Stimulated activated CD8-positive, alpha-beta memory T cell treated with anti-CD3 and anti-CD28 coated beads, Interleukin-4, amount 100 ng/mL, for 1 hour (primary cell): ENCODE measurements at places on chromosomes 1 and 21.

- no peak for DNase-seq
Measured at GRCh38 chr1:37143800-37144199, 109.5 kb upstream of the GRIK3 start.

GRCh38 chr1:178581351-178582303, 68.7 kb downstream of the TEX35 start:
- no peak for DNase-seq

DNA sequence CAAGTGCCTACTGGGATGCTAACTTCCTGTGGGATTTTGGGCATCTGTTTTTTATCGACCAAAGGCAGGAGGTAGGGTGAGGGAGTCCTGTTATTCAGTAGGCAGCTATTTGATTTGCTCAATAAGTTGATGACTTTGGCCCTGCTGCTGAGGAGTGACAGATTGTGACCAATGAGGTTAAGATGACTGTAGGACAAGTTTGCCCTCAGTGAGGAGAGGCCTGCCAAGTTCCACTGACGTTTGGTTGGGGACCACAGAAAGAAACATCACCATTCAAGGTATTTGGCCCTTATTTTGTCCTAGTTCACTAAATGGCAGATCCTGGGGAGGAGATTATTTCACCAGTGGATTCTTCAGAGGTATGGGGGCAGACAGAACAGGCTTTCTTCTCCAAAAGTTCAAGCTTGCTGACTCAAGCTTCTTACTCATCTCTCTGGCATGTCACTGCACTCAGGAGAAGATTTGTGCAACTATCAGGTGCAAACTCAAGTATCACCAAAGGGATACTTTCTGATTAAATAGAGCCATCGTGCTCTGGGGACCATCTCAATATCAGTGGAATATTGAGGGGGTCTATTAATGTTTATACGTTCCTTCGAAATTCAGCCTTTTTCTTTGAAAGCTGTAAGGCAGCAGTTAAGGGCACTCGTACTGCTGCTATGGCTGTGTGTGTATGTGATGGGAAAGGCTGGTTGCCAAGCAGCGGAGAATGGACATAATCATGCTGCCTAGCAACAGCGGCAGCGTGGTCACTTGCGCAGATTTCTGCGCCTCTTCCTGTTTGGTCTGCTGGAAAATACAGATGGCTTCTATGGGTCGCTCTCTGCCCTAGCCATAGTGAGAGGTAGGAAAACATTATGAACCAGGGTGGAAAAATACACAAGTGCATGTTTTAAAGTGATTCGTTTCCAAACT, 78.7 kb downstream of the PBX1 start:
- DNase-seq: no peak

- DNase-seq: no peak
Measured at GRCh38 chr1:57272150-57272549, 151.7 kb downstream of the DAB1 start.

DNA sequence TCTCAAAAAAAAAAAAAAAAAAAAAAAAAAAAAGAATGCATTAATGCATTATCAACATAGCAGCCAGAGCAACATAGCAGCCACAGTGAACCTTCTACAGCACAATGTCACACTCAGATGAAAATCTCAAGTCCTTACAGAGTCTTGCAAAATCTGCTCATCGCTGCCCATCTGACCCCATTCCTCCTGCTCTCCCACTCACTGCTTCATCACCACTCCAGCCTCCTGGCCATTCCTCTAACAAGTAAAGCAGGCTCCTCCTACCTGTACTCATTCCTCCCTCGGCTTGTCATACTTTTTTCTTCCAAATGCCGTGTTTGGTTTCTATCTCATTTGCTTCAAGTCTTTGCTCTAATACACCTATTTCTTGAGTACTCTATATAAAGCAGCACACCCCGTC, 29.5 kb downstream of the BRINP2 start:
- no peak for DNase-seq

DNA sequence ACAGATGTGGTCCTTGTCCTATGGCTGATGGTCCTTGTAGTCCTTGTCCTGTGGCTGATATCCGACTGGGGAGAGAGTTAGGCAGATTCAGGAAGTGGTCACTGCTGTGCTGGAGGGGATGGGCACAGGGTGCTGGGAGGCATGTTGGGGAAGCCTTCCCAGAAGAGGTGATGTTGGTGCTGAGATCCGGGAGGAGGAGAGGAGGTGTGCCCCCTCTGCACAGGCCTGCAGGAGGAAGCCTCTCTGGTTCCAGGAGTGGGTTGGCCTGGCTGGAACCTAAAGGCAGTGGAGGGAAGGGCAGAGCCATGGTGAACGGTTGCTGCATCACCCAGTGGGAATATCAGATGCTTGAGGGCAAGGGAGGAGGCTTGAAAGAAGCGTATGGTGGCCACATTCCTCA, 14.7 kb downstream of the COQ8A start:
- DNase-seq: no peak

DNA sequence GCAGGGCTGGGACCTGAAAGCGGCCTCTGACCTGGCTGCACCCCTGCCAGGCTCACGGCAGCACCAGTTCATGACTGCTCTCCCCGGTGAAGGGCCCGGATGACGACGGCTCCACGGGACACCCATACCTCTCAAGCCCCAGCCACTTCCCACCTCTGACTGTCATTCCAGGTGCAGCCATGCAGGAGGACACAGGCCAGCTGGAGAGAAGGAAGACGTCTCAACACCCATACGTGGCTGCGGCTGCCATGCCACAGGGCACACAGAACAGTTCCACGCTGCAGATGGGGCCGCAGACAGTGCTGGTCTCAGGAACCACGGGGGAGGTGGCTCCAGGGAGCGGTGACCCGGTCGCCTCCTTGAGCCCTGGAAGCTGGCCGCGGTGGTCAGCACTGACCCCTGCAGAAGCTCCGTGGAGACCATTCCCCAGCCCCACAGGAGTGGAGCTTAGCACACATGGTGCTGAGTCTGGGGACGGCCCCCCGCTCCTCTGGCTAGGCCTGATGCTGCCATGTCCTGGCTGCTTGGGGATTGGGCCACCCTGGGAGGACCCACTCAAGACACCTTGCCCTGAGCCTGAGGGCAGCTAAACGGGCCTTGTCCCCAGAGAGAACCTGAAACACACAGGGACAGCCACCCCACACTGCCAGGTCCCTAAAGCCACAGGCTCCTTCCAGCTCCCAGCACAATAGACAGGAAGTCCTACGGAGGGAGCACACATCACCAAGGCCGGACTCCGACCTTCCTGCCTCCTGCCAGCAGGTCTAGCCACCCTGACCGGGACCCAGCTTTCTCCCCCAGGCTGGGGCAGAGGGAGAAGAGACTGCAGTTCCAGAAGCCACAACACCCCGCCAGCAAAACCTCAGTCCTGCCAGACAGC, 8.6 kb downstream of the WNT9A start:
- DNase-seq: no peak

- no peak for DNase-seq
Measured at GRCh38 chr1:36562181-36562685, 79.5 kb upstream of the CSF3R start.

DNA sequence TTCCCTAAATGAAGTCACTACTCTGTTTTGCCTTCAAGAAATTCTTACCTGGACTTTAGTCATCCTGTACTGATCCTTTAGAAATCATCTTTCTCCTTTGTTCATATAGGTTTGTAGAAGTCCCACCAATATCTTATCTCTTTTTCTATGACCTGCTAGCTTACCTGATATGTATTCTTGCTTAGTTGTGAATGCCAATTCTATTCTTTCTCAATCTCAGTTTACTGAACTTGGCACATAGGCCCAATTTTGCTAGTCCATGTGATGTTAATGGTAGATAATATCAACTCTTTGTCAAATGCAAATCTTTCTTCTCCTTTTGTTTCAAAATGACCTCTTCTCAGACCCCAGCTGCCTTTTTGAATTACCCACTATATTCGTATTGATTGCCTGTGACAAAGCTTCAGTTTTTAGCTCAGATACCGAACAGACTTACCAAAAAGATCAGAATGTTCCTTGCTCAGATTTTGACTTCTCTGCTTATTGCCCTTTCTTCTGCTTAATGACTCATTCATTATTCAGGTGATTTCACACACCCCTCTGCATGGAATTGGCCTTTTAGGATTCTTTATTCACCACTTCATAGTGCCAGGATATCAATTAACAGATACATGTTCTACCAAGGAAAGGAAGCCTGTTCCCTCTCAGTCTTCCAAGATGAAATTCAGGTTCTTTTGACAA, 20.6 kb downstream of the IPO9 start:
- DNase-seq: no peak

- DNase-seq: no peak
Measured at GRCh38 chr1:90957497-90957896, 64.3 kb downstream of the ZNF644 start.

DNA sequence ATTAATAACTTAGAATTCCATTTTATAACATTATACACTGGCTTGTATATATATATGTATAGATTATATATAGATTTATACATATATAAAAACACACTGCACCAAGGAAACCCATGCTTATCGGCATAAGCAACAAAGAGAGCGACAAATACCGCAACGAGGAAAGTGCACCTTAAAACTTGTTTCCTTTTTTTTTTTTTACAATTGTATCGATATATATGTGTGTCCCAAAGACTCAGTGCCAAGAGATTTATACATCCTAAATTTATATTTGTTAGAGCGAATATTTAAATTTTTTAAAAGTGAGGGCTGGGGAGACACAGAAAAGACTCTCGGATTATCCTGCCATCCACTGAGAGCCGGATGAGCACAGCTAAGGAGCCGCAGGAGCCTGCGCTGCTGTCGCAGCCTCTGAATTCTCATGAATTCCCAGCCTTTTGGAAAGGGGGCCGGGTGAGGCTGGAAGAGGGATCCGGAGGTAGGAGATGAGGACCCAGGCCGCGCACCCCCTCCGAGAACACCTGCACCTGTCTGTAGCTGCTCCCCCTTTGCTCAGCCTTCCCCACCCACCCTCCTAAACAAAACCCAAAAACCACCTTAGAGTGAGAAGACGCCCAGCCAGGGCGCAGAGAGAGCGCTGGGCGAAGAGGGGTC, 5.2 kb downstream of the DMRTA2 start:
- no peak for DNase-seq

GRCh38 chr1:901108-901859, 22.4 kb upstream of the SAMD11 start:
- DNase-seq: no peak

DNA sequence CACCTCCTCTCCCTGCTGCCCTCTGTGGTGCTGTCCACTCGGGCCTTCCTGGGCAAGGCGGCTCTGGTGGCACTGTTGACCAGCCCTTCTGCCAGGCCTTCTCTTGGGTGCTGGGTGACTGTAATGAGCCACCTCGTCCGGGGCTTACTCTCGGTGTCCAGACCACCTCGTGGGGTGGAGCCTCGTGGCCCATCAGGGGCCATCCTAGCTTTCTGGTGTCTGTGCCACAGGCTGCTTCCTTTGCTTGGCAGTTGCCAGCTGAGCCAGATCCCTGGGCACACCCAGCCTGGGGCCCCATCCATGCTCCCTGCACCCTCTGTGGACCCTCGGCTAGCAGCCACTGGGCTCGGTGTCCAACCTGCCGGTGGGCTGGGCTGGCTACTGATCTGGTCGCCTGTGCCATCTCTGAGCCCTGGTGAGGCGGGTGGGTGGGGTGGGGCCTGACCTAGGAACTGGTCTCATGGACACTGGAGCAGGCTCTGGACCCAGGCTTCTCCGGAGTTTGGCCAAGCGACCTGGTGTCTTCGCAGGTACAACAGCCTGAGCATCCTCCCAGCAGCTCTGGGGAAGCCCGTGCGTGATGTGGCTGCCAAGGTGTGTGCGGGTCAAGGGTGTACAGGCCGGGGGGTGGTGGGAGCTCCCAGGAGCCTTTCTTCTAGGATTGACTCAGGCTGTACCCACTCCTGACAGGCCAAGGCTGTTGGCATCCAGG, 1.4 kb downstream of the PRXL2B start:
- no peak for DNase-seq

DNA sequence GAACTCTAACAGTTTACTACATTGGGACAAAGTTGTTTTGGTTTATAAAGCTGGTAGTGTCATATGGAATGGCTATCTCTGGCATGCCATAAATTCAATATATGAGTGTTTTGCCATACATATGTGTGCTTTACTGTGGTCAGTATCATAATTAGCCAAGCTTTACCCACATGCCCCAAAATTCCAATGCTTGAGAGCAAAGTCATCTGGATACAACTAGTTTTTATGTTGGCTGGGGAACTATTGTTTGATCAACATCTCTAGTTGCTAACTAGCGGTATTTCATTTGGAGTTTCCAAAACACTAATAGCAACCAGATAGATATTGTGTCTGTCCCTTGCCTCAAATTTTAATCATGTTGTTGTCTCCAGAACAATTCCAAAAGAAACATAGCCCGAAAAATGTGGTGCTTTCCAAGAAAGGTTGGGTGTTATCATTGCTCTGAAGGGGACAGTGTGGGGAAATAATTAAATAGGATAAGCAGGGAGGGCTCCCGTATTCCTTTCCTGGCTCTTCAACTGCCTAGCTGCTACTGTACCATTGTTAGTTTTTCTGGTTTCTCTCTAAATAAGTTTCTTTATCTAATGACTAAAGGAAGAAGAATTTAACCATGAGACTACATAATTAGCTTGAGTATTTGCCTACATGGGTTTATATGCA, 136.1 kb downstream of the TGFB2 start:
- DNase-seq: no peak

- no peak for DNase-seq
Measured at GRCh38 chr1:4830707-4831106, 176.3 kb downstream of the AJAP1 start.

- no peak for DNase-seq
Measured at GRCh38 chr1:219144658-219145315, 28.9 kb upstream of the LYPLAL1 start.

GRCh38 chr1:59528900-59529299, 232.0 kb downstream of the FGGY start:
- no peak for DNase-seq

- DNase-seq: no peak
Measured at GRCh38 chr1:234708700-234709395, 98.9 kb upstream of the IRF2BP2 start.

GRCh38 chr1:3732434-3733093, 19.7 kb upstream of the CCDC27 start:
- no peak for DNase-seq

DNA sequence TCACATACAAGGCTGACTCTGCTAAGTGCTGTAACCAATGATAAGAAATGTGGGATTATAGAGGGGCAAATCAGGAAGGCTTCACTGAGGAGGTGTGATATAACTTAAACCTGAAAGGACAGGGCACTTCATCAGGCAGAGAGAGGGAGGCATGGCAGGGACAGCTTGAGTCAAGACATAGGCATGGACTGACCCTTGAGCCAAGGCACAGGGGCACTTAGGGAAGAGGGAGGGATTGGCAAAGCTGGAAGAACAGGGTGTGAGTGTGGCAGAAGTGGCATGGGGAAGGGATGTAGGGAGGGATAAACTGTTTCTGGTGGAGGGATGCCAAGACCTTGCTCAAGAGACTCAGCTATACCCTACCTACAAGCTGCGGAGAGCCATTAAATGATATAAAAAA, 81.3 kb downstream of the PLXNA2 start:
- no peak for DNase-seq
